ENCODE measurements at places on chromosomes 2 and 18.
A peak's percentile ranks its signal among the peaks of the same experiment; 100 is the strongest.

GRCh38 chr18:75406491-75407445 lies 20.7 kb downstream of the SMIM21 start:
- DNase-seq = peak; percentile 1

DNA sequence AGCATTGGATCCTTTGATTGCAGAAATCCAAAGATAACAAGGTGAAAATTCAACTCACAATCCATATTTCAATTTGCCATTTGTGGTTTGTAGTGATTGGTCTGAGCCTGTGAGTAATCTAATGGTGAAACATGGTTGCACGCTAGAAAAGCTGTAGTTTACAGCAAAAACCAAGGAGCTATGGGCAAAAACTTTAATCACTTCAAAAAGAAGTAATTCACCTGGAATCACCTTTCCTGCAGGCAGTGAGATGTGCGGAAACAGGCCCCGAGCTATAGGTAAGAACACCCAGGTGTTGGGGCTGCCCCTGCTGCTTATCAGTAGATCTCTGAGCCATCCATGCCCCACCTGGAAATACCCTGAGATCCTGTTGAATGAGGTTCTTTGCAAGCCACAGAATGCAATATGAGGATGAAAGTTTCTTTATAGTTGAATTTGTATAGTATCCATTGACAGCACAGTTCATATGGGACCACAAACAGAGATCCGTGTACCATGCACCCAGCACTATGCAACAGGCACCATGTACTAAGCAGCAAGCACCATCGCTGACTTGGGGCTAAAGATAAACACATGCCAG lies 208.2 kb downstream of the SPP2 start:
- DNase-seq = peak; percentile 64

DNA sequence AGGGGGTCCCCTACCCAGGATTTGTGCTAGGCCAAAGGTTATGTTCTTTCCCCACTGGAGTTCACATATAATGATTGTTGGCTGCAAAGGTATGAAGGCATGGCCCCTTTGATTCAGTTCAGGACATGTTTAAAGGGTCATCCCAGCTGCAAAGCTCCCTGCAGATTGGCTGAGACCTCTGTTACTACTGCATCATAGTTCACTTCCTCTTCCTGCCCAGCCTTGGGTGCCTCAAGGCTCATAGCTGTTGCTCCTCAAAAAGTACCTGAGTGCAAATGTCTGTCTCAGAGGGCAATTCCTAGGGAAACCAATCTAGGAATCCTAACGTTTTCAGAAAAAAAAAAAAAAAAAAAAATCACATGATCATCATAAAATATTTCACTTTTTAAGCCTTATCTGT lies 125.1 kb downstream of the ATL2 start:
- no peak for DNase-seq

DNA sequence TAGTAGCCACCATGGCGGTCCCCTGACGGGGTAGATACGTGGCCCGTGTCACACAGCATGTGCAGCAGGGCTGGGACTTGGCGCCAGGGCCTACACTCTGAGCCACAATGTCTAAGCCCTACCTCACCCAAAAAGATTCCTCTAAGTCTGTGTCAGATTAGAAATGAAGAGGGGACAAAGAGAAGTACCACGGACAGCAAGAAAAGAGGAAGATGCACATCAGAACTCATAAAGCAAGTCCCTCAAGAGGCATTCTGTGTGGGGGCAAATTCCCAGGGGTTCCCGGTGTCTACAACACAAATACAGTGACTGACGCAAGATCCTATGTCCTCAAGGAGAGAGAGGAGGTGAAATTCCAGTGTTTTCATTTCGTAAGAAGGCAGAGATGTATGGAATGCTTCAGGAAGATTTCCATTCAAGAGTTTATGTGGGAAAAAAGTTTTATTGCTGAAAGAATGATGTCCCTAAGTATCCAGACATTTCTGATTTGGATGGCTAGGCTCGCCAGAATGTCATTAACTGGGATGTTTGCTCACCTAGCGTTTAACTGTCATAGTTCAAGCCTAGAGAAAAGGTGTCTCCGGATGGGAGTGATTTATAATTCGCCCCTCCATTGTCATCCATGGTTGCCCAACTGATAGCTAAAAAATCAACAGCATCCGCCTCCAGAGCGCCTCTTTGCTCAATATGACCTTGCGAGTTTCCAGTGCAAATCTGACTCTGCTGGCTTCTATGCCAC lies 75.6 kb upstream of the CHMP1B start:
- no peak for DNase-seq

GRCh38 chr2:131394147-131394931 lies 30.4 kb upstream of the RAB6D start:
- DNase-seq = no peak

DNA sequence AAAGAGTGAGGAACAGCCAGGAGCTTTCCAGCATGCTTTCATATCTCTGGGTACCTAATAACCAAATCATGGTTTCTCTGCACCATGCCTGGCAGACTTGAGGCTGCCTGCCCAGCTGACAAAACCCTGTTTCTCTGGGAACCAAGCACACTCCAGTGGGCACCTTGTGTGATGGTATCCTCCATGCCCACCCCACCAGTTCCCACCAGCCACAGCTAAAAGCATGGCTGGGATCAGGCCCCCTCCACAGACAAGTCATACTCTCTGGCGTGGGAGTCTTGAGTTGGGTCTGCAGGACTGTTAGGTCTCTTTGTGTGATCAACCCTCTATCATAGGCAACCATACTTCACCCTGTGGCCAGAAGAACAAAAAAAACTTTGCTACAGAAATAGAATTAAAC lies 56.0 kb downstream of the TMEM163 start:
- no peak for DNase-seq

DNA sequence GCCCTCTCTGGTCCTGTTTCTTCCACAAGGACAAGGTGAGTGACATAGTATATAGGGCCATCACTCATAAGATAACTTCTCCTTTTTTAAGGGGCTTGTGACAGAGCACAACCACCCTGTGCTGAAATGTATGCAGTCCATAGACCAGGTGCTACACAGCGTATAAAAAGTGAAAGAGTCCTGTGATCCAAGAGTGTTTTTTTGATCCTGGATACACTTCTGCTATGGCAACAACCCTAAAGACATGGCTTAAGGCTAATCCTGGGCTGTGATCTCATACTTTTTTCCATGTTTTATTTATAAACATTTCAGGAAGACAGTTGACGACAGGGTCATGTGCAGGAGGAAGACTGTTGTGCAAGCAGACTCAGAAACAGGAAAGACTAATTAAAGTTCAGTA lies 400.5 kb upstream of the TCF4 start:
- DNase-seq = peak; percentile 5

GRCh38 chr2:152790883-152791282 lies 72.5 kb downstream of the ARL6IP6 start:
- DNase-seq = no peak

DNA sequence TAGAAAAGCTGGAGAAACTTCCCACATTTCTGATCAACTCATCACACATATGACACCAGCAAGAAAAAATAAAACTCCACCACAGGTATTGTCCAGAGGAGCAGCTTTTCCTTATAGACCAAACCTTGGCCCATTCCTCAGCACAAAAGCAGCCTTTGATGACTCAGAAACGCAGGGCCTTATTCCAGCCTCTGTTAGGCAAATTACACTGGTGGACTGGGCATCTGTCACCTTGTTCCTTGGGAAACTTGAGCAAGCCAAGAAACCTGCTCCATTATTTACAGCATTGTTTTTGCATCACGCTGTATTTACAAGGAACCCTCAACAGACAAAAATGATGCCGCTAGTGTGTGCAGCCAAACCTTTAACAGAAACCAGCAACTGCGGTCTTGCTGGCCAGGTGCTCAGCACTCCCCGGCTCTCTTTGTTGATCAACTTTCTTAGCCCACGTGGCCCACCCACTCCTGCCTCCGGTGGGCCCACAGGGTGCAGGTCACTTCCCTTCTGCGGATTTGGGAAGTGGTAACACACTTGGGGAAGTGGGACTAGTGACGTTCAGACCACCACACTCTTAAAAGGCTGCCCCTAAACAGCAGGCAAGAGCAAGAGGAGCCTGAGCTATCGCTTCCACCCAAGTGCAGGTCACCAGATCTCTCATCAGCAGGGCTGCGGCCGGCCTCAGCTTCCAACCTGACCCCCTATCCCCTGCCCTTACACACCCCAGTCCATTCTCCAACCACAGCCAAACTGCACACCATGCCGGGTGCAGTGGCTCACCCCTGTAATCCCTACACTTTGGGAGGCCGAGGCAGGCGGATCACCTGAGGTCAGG lies 1.5 kb downstream of the AP1S3 start:
- no peak for DNase-seq

- no peak for DNase-seq
These were observed 169.3 kb downstream of the PMAIP1 start for GRCh38 chr18:60069145-60069544.

DNA sequence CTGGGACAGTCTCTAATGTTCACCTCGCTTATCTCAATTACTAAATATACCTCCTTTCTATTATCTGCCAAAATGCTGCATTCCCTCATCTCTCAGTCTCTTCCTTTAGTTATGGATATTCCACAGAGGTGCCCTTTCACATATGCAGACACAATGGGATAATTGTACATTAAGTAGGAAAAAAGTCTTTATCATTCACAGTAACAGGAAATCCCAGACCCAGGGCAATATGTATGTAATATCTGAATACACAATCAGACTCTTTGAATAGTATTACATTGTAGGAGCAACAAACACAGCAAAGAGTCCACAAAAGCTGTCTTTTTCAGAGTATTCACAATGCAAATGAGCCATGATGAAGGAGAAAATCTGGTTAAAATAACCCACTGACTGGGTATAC lies 1399.0 kb upstream of the ZEB2 start:
- DNase-seq = no peak

GRCh38 chr2:20291106-20291564 lies 59.5 kb downstream of the PUM2 start:
- peak; percentile 88 for DNase-seq

- no peak for DNase-seq
These were observed 15.6 kb downstream of the PPP4R3B start for GRCh38 chr2:55601849-55602248.

DNA sequence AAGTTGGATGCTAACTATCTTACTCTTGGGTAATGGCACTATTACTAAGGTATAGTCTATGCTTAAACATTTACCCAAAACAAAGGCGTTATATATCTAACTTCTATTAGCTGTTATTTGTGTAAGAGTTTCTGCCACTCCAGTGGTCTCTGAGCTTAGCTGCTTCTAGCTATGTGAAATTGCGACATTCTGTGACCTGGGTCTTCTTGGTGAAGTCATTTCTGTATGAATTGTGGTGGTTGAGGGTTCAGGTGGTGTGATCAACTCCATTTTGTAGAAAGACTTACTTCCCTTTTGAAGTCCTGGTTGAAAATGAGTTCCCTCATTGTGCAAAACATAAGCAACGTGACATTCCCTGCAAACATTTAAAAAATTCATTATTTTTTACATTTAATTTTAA lies 221.6 kb downstream of the PIK3C3 start:
- DNase-seq = no peak

GRCh38 chr2:46887028-46887885 lies 28.3 kb downstream of the MCFD2 start:
- peak; percentile 67 for DNase-seq

DNA sequence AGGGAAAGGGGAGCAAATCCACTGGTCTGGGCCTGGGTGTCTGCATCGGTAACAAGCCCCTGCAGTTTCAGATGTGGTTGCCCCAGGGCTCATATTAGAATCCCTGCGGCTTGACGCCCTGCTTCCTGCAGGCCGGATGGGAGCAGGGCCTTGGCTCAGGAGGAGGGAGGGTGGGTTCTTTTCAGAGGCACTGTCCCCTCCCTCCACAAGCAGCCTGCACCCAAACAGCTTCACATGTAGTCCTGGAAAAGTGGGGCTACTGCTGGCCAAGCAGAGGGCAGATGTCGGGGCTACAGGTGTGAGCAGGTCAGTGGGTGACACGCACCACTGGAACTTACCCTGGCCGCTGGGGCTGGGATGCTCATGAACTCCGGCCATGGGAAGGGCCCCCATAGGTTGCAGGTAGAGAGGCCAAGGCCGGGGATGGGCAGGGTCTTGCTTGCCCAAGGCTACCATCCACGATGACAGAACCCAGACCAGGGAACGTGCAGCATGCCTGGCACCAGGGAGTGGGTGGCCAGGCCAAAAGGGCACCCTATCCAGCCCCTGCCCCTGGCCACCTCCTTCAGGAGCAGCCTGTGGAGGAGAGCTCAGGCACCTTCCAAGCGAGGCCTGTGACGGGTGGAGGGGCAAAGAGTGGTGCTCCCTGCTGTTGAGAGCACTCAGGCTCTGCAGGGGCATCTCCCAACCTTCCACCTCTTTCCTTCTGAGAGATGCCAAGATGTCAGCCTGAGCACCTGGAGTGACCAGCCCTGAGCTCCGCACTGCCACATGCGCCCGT lies 16.8 kb downstream of the ARID5A start:
- no peak for DNase-seq

DNA sequence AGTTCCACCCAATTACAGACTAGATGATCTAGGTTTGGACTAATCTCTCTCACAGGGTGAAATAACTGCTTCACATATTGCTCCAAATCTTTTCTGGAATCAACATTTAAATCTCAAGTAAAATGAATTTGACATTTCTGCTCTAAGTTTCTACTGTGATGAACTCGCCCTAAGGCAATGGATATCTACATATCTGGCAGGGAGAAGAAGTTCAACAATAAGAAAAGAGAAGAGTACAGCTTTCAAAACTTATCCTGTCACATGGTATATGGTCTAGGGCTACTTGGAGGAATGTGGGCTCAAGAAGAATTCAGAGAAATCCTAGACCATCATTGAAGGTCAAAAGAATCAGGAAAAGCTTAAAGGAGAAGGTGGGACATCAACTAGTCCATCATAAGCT lies 440.2 kb downstream of the MBD2 start:
- no peak for DNase-seq

DNA sequence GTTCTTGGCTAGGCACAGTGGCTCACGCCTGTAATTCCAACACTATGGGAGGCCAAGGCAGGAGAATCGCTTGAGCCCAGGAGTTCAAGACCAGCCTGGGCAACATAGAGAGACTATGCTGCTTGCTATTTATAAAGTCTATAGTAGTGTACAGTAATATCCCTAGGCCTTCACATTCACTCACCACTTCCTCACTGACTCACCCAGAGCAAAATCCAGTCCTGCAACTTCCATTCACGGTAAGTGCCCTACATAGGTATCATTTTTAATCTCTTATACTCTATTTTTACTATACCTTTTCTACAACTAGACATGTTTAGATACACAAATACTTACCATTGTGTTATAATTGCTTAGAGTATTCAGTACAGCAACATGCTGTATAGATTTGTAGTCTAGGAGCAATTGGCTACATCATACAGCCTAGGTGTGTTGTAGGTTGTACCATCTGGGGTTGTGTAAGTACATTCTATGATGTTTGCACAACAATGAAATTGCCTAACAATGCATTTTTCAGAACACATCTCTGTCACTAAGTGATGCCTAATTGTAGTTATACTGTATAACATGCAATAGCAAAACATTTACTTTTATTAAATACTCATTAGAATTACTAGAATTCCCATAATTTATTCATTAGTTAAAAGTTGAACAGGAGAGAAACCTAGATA lies 8.8 kb downstream of the DHX57 start:
- DNase-seq = peak; percentile 11

All from brain microvascular endothelial cell (primary cell).